ENCODE measurements at places on chromosomes 7 and 10.

DNA sequence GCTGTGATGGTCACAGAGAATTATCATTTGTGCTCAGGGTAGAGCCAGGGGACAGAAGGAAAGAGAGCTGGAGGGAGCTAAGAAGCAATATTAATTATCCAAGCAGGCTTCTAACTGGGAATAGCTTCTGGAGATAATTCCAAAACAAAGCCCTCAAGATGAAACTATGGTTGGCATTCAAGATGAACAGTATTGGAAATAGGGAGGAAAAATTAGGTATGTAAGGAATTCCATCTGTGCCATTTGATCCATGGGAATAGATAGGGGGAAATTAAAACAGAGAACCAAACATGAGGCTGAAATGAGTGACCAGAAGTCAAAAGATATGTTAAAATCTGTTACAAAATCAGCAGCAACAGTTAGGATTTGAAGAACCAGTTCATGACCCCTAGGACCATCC, 75.3 kb downstream of the NDUFB2 start:
- no peak for DNase-seq

DNA sequence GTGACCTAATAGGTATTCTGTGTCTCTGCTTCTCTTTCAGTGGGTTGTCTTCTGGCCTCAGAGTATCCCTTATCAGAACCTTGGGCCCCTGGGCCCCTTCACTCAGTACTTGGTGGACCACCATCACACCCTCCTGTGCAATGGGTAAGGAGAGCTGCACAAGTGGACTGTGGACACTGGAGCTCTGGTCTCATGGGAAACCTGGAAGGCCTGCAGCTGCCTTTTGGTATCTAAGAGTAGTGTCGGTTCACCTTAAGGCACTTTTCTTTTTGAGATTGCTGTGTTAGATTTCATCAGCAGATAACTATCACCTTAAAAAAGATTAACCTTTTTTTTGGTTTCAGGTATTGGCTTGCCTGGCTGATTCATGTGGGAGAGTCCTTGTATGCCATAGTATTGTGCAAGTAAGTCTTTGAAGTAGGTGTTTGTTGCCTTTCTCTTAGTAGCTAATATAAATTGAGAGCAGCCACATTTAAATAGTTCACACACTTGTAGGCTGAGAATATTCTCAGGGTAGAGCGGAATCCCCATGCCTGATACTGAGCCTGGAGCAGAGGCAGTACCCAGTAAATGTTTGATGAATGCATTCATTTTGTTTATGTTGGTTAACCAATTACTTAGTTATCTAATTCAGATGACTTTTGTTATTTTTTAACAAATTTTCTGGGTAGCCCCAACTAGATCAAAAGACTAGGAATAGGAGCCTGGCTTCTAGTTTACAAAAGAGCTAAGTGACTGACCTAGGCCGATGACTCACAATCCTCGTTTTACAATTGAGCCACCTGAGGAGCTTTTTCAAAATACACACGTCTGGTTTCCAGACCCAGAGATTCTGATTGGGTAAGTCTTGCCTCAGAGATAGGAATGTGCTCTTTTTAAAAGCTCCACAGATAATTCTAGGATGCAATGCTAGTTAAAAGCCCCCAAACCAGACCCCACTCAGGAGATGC, 3.6 kb downstream of the TMEM254 start:
- no peak for DNase-seq

- DNase-seq, result no peak
These were observed 109.6 kb downstream of the CPXM2 start for GRCh38 chr10:123781956-123782500.

- DNase-seq, result no peak
These were observed at the start of gene KIAA1217 for GRCh38 chr10:24208661-24209431. TSS of gene KIAA1217 (plus strand) at chr10:24209138. CDS start at chr10:24209194, 56 bp downstream.
